ENCODE measurements at places on chromosomes 5 and 9.

- DNase-seq = no peak
Observed at GRCh38 chr5:168822745-168823281, 243.6 kb upstream of the PANK3 start.

DNA sequence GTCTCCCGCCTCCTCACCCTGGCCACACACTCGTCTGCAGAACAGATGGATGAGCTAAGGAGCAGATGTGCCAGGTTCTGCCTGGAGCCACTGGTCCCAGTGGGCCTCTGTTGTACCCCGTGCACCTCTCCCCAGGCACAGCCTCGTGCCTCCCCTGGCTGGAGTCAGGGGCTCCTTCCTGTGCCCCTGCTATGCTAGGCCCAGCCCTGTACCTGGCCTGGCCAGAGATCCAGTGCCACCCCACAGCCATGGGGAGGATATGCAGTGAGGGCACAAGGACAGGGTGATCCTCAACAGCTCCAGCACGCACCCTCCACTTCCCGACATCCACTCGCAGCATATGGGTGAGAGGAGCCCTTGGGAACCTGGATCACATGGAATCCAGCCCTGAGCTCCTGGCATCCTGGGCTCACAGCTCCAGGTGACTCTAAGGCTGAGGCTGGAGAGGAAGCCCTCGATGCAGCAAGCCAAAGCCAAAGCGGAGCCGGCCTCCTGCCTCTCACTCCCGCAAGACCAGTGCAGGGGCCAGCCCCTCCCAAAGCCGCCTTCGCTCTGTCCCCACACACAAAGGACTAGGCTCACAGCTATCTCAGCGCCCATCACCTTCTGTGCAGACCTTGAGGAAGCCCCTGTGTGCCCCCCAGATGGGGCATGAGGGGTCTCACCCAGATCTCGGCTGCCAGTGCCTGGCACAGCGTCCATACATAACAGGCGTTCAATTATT lies 23.7 kb upstream of the ADAMTS2 start:
- DNase-seq = no peak

DNA sequence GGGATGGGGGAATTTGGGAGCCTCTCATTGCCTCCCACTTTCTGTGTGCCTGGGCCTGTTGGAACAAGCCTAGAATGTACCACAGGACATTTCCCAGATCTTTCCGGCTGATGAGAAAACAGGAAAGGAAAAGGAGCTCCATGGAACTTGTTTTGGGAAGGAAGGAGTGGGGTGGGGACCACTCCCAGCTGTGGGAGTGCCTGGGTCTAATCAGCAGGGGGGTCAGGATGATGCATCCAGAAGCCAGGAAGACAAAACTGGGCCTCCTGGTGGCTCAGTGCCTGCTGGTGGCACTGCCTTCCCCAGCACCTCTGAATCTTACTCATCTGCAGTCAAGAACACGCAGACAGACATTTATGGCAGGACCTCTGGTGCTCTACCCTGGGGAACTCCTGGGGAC lies 2.8 kb downstream of the SMIM33 start:
- DNase-seq = no peak

GRCh38 chr9:15374310-15374709 lies 48.4 kb upstream of the SNAPC3 start:
- no peak for DNase-seq

DNA sequence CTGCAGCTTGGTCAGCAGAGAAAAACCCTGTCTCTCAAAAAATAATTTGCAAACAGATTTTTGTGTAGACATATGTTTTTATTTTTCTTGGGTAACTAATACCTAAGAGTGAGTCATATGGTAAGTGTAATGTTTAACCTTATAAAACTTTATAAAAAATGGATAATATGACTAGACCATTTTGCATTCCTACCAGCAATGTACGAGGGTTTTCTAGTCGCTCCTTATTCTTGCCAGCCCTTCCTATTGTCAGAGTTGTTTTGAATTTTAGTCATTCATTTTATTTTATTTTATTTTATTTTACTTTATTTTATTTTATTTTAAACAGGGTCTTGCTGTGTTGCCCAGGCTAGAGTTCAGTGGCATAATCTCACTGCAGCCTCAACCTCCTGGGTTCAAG lies 37.8 kb downstream of the RABGAP1 start:
- no peak for DNase-seq

DNA sequence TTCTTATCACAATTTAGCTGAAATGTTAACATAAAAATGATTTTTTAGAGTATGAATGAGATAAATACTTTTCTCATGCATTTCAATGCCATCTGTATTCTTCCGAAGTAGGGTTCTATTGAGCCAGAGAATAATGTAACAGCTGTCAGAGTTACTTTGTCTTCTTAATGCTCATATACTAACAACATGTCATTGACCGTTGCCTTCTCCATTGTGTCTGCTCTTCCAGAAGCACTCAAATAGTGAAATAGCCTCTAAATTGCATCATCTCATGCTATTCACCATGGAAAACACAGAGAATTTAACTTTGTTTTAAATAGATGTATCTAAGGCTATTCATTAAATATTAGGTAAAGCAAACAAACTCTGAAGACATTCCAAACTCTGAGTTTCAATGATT lies 1875.9 kb upstream of the CDH9 start:
- DNase-seq = no peak

- DNase-seq = peak; percentile 34
Observed at GRCh38 chr5:169561893-169562292, 21.7 kb upstream of the SPDL1 start.

DNA sequence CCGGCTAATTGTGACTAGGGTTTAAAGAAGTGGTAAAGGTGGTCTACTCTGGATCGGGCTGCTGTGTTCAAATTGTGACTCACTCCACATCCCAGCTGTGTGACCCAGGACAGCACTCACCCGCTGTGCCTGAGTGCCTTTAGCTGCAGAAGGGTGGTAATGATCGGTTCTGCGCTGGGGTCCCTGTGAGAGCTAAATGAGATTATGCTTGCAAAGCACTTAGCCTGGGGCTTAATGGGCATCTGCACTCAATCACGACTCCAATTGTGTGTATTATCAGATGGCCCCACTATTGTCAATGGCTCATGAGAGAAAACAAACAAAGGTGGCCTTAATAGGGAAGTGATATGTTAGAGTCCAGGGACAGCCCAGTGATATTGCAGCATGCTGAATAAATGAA lies 25.1 kb upstream of the TBC1D2 start:
- DNase-seq = no peak

- no peak for DNase-seq
Observed at GRCh38 chr9:102551346-102551745, 443.8 kb upstream of the CYLC2 start.

DNA sequence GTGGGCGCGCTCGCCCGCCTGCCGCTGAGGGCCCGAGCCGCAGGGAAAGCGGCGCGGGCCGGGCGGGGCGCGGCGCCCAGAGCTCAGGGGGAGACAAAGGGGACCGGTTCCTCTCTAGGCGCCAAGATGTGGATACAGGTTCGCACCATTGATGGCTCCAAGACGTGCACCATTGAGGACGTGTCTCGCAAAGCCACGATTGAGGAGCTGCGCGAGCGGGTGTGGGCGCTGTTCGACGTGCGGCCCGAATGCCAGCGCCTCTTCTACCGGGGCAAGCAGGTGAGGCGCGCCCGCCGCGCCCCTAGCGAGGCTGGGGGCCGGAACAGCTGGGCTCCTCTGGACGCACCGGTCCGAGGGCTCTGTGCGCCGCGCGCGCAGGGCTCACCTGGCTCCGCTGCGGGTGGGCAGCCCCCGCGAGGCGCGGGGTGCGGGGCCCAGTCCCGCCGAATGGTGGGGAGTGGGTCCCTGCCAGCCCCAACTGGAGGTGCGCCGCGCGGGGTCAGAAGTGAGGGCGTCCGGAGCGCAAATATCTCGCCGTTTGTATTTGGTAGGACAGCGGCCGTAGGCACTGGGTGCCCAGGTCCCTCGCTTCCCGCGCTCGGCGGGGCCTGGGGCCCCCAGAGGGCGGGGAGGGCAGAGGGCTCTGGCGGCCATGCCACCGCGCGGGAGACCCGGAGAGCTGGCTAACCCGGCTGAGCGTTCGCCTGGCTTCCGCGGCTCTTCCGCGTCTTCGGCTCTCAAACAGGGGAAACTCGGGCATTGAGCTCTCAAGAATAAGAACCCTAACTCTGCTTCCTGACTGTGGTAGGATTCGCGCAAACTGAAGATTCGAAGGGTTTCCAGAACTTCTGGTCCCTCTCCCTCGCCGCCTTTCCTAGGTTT lies 607 bp downstream of the UHRF2 start:
- DNase-seq = no peak

- peak; percentile 29 for DNase-seq
Observed at GRCh38 chr5:97133101-97133500, 9.3 kb downstream of the LIX1 start.

GRCh38 chr9:74977287-74977686 lies 24.6 kb upstream of the C9orf40 start:
- DNase-seq = no peak

GRCh38 chr5:74567411-74567995 lies 73.0 kb downstream of the ENC1 start:
- DNase-seq = no peak

DNA sequence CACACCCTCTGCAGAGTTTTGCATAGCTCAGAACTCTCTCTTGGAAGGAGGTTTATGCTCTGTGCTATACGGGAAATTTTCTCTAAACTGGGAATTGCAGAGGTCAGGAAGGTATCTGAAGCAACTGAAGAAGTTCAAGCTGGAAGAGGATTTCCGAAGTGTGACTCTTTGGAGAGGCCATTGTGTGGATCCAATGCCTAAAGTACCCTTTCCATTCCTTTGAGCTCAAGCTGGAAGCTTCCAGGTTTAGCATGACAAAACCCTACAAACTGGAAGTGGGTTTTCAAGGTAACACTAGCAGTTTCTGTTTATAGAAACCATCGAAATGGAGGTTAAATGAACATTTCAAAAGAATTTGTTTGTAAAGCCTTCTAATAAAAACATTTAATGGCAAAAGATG lies 187.1 kb downstream of the CFAP90 start:
- no peak for DNase-seq

- DNase-seq = no peak
Observed at GRCh38 chr9:20940447-20941173, 90.8 kb downstream of the HACD4 start.

- peak; percentile 65 for DNase-seq
Observed at GRCh38 chr9:134734270-134734669, 92.7 kb downstream of the COL5A1 start.

- peak; percentile 96 for DNase-seq
Observed at GRCh38 chr5:124748687-124749594, 2.5 kb upstream of the ZNF608 start.

DNA sequence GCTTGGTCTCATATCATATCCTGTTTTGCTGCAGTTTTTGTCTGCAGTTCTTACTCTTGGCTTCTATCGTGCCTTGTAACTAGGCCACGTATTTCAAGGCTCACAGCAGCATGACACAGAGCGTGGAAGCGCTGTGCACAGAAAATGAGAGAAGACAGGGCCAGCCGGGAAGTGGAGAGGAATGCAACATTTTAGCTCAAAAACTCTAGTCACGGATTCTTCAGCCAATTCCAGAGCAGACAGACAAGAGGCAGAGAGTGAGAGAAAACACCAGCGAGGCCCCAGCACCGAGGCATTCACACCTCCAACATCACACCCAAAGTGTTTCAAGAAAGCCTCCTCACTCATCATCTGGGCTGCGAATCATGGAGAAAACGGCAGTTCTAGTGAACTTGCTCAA lies 160.8 kb downstream of the DNAH5 start:
- DNase-seq = no peak

DNA sequence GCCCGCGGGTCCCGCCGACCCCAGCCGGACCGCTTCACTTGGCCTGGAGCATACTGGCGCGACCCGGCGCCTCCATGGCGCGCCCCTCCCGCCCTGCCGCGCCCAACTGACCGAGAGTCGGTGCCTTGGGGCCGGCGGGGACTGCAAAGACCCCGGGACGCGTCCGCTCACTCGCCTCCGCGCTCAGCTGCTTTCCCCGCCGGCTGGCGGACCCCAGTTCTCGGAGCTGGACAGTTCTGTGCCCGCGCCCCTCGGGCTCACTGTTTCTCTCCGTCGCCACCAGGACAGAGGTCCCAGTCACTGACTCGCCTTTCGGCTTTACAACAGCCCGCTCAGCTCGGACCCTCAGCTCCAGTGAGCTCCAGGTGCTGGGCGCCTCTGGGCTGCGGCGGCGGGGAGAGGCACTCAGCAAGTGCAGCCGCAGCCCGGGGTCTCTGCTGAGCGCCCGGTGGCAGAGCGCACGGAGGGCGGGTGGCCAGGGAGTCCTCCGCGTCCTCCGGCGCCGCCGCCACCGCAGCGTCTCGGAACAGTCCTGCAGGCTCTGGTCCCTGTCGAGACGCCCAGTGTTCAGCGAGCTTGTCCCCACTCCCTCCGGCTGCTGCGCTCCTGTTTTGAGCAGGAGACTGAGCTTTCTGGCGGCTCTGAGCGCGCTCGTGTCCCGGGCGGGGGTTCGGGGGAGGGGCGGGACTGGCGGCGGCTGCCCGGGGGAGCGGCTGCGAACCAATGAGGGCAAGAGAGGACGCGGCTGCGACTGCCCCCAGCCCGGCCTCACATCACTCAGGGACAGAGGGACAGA lies at the start of gene SMIM32:
TSS of gene SMIM32 (minus strand) at position 637 of the 796 bp plus-strand sequence. CDS start 638 bp downstream, outside the sequence.
- DNase-seq = peak; percentile 9

- no peak for DNase-seq
Observed at GRCh38 chr9:96343515-96344360, 39.8 kb downstream of the SLC35D2 start.

- DNase-seq = peak; percentile 36
Observed at GRCh38 chr5:74141053-74141452, 499.5 kb downstream of the ENC1 start.

DNA sequence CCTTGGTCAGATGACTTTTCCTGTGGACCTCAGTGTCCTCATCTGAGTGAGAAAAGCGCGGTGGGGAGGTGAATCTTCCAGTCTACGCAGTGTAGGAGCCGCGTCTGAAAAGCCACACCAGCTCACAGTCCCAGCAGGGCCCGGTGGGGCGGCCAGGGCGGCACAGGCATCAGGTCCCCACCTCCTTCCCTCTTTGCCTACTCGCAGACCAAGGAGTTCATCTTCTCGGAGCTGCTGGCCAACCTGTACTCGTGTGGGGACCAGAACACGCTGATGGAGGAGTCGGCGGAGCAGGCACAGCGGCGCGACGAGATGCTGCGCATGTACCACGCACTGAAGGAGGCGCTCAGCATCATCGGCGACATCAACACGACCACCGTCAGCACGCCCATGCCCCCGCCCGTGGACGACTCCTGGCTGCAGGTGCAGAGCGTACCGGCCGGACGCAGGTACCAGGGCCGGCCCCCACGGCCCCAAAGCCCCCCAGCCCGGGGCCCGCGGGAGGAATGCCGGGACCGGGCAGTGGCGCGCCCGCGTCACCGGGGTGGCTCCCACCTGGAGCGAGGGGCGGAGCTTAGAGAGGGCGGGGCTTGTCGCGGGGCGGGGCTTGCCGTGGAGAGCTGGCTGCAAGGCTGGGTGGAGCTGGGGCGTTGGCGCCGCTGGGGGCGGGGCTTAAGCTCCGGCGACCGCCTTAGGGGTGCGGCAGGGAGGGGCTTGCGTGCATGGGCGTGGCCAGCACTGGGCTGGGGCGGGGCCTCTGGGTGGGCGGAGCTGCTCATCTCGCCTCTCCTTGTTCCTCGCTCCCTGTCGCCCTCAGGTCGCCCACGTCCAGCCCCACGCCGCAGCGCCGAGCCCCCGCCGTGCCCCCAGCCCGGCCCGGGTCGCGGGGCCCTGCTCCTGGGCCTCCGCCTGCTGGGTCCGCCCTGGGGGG lies 25.6 kb downstream of the GOLGA2 start:
- DNase-seq = peak; percentile 84

- no peak for DNase-seq
Observed at GRCh38 chr9:84828046-84828445, 158.5 kb downstream of the NTRK2 start.

Measured in choroid plexus epithelial cell (primary cell).